Astrocyte of the hippocampus (primary cell): ENCODE measurements at places on chromosomes 6 and 20.

DNA sequence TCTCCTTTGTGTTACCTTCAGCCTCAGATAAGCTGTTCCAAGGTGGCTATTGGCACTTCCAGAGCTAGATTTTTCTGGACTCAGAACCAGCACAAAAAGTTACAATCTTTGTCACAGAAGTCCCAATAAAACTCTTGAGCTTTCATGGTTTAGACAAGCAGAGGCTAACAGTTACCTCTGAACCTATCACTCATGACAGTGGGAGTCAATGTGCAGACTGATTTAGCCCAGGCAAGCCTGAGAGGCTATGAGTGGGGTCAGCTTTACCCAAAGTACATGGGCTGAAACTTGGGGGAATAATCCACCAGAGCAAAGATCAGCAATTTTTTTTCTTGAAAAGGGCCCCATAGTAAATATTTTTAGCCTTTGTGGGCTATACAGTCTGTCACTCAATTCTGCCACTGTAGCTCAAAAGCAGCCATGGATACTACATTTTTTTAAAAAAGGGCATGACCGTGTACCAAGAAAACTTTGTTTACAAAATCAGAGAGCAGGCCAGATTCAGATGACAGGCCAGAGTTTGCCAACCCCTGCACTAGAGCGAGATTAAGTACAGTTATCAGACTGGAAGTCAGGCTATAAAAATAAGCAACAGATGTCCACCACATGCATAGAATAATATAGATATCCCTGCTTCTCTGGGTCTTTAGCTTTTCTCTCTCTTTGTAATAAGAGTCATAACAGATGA is 20.0 kb downstream of the CCN2 start:
- DNase-seq: no peak

DNA sequence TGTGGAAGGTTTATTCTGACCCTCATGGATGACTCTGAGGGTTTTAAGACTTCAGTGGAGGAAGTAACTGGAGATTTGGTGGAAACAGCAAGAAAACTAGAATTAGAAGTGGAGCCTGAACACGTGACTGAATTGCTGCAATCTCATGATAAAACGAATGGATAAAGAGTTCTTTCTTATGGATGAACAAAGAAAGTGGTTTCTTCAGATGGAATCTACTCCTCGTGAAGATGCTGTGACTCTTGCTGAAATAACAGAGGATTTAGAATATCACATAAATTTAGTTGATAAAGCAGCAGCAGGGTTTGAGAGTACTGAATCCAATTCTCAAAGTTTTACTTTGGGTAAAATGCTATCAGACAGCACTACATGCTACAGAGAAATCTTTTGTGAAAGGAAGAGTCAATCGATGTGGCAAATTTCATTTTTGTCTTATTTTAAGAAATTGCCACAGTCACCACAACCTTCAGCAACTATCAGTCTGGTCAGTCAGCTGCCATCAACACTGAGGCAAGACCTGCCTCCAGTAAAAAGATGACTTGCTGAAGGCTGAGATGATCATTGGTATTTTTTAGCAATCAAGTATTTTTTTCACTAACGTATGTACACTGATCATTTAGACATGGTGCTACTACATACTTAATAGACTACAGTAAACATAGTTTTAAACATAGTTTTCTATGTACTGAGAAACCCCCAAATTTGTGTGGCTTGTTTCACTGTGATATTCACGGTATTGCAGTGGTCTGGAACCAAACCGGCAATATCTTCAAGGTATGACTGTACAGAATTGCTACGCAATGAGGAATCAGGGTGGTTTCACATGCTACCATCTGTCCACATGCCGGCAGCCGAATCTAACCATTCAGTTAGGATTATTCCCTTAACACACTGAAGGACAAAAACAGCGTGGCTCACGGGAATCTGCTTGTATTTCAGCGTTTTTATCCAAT is 149.0 kb downstream of the MYB start:
- DNase-seq: no peak

- no peak for DNase-seq
These were observed 44.1 kb downstream of the SESN1 start for GRCh38 chr6:109050447-109051102.

GRCh38 chr6:83472767-83473166 is 39.6 kb upstream of the PRSS35 start:
- DNase-seq: no peak

GRCh38 chr20:24535941-24536730 is 66.7 kb downstream of the SYNDIG1 start:
- DNase-seq: no peak

GRCh38 chr6:168007592-168008338 is 10.3 kb downstream of the KIF25 start:
- DNase-seq: peak; percentile 98

DNA sequence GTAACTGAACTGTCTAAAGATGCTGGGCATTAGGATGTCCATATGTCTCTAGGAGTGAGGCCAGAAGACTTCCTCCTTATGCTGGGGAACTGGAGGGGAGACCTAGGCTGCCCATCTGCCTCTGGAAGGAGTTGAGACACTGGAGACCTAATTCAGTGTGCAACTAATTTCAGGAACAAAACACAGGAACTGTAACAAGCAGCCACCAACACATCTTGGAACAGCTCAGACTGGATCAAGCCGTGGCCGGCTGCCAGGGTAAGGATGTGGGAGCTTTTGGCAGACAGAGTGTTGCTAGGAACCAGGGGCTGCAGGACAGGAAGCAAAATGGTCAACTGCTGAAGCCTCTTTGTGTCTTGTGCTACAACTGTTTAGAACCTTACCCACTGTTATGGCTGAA is 16.4 kb upstream of the MAS1 start:
- DNase-seq: peak; percentile 79

- DNase-seq: peak; percentile 61
These were observed 96.2 kb upstream of the FOXO3 start for GRCh38 chr6:108464418-108465097.

- no peak for DNase-seq
These were observed 72.0 kb upstream of the F13A1 start for GRCh38 chr6:6392214-6393068.

DNA sequence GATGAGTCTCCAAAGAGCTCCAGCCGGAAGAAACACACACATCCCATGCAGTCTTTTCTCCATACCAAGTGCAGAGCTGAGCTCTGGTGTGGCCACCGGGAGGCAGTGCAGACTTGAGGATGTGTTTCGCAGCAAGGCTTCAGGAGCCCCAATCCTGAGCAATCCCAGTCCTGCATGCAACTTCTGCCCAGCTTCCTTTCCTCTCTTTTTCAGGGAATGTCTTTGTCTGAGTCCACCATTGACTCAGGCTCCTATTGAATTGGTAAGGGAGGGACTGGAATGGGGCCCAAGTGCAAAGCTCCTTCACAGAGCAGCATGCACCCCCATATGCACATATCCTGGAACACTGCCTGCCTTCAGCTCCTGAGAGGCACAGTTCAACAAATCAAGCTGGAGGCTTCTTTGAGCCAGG is 50.5 kb upstream of the ASIP start:
- DNase-seq: peak; percentile 91

GRCh38 chr6:53566755-53567154 is 21.9 kb upstream of the GCLC start:
- no peak for DNase-seq
